HuH-7 (cell line): ENCODE measurements at places on chromosomes 5 and 9.
A peak's percentile ranks its signal among the peaks of the same experiment; 100 is the strongest.

DNA sequence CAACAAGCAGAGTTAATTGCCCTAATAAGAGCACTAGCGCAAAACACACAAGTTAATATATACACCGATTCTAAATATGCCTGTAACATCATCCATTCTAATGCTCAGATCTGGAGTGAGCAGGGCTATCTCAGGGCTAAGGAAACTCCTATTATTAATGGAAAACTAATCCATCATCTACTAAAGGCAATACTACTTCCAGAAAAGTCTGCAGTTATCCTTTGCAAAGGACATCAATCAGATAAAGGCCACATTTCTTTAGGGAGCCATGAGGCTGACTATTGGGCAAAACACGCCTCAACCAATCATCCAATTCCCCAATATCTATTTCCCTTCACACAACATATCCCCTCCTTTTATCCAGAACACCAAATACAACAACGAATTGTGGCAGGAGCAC, 1032.3 kb upstream of the NUDT12 start:
- no peak for DNase-seq

DNA sequence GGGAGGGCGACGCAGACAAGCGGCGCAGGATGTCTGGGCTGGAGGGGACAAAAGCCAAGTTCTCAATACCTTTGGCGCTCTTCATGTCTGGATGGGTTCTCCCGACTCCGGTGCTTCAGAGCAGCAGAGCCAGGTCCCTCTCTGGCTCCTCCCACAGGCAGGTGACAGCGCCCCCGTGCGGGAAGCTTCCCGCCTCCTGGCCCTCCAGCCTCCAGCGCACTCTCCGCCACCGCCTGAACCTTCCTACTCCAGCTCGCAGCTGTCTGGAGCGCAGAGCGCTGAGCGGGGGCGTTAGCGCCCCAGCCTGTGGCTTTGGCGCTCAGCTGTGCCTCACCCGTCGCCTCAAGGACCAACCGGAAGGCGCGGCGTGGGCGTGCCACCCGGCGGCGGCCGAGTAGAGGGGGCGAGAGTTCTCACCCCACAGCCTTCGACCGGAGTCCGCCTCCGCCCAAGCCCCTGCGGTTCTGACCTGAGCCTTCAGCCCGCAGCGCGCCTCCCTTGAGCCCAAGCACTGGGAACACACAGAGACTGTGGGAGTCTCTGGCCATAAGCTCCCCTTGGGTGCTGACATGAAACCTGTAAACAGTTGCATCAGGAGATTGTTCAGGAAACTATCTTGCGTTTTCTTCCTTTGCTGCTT, at the start of gene SLCO4C1:
TSS of gene SLCO4C1 (minus strand) at position 107 of the 640 bp plus-strand sequence. CDS start at position 85, 22 bp downstream.
- peak; percentile 81 for DNase-seq

- no peak for DNase-seq
Observed at GRCh38 chr9:20988671-20989315, 42.6 kb downstream of the HACD4 start.

DNA sequence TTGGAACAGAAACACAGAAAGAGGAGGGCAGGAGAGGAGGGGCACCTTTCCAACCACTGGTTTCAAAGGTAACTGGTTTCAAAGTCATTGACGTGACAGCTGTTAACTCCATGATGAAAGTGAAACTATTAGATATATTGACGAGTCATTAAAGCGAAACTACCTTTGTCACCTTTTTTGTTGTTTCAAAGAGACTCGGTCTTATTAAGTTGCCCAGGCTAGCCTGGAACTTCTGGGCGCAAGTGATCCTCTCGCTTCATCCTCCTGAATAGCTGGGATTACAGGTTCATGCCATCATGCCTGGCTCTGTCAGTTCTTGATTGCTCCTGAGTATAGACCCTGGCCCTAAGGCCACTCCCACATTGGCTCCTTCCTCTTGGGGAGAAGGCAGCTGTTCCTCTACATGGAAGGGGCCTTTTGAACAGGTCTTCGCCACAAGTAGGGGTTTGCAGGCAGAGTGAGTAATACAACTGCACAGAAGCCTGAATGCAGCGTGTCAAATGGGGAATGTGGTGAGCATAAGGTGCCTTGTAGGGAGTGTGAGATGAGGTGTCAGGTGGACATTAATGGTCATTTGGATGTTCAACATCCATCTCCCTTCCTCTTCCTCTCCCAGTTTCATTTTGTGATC, 3.4 kb upstream of the F12 start:
- no peak for DNase-seq

DNA sequence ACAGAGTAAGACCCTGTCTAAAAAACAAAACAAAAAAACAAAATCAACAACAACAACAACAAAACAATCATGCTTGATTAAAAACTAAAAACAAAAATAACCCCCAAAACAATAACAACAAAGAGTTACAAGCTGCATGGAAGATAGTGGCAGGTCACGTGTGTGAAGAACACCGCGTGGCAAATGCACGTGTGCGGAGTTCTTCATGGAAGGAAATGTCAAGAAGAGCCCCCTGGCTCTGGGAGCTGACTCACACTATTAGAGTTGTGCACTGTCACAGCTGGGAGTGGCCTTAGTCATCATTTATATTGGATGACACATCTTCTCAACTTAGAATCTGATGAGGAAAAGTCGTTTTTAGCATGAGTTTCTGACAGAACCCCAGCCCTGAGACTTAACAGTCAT, 110.5 kb downstream of the JMY start:
- no peak for DNase-seq
